Stimulated activated CD4-positive, alpha-beta T cell treated with anti-CD3 and anti-CD28 coated beads, Interleukin-1b, Interleukin-23, amount 100 ng/mL, for 1 hour (primary cell): ENCODE measurements at places on chromosomes 6 and 20.

- no peak for DNase-seq
Measured at GRCh38 chr6:4358414-4359107, 223.2 kb upstream of the ECI2 start.

DNA sequence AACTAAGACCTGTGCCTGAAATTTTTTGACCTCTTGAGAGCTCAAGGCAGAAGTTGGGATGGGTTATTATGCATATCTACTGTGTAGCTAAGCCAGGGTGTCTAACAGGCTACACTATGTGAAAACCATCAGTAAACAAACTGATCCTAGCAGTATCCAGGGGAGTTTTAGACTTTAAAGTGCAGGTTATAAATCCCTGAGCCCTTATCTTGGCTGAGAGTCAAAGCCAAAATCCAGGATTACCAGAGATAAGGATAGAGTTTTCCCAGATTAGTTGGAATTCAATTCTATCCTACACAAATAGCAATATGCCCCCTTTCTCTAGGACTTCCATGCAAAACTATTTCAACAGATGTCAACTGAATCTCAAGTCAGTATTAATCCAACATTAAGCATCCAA is 1229.7 kb downstream of the GRIK2 start:
- no peak for DNase-seq

DNA sequence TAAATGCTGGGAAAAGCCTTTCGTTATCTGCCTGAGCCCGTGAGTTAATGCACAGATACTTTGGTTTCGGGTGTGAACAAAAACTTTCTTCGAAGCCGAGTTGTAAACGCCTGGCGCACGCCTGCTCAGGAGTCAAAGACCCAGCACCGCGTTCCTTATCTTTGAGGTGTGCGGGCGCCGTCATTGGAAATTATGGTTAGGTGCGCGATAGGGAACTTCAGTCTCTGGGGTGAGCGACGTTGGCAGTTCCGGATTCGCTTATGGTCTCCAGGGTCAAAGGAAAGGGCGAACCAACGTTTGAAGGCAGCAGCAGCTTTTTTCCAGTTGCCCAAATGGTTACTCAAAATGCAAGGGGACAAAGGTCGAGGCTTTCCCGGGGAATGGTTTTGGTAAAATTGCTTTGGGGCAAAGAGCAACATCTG is 853 bp downstream of the SLC22A3 start:
- DNase-seq, result no peak

DNA sequence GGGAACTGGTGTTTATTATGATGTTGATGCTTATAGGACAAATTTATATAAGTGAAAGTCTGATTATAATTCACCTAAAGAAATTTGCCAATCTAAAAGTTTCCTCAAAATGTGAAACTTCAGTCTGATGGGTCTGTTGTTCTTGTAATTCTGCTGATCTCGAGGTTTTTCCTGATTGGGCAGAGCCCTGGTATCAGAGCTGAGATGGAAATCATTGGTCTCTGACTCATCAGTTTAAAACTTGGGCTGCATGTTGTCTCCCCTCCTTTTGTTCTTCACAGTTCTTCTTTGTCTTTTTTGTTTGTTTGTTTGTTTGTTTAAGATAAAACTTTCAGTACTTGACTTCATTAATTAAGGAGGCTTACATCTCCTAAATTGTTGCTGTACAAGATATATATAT is 5.9 kb downstream of the SMAP1 start:
- DNase-seq, result no peak

DNA sequence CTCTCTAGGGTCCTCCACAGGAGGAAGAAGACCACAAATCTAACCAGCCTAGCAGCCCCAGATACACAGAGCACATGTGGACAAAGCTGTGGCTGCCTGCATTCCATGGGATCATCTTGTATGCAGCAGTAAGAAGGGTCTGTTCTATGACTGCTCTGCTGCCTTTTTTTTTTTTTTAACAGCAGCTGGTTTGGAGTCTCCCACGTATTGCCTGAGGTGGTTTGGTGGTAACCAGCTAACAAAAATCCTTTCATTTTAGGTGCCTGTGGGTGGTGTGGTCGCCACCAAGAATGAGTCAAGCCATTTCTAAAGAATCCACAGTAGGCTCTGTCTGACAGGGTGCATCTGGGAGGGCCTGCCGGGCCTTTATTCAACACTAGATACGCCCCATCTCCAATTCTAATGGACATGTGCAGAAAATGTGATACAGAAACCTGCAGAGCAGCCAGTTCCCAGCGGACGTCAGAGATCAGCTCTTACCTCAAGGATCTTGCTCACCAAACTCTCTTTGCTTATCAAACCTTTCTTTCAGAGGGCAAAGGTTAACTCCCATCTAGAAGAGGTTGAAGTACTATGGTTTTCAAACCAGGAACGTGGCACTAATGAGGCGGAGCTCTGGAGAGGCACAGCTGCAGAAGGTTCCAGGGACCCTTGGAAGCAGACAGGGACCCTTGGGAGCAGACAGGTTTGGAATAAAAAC is 32.0 kb downstream of the GNAS-AS1 start:
- no peak for DNase-seq

GRCh38 chr6:127190552-127190951 is 72.1 kb downstream of the RSPO3 start:
- no peak for DNase-seq

GRCh38 chr6:14472255-14472985 is 354.8 kb downstream of the CD83 start:
- no peak for DNase-seq

- no peak for DNase-seq
Measured at GRCh38 chr6:44734886-44735629, 347.6 kb downstream of the CDC5L start.

GRCh38 chr6:35833536-35833935 is 28.4 kb downstream of the LHFPL5 start:
- DNase-seq, result no peak

DNA sequence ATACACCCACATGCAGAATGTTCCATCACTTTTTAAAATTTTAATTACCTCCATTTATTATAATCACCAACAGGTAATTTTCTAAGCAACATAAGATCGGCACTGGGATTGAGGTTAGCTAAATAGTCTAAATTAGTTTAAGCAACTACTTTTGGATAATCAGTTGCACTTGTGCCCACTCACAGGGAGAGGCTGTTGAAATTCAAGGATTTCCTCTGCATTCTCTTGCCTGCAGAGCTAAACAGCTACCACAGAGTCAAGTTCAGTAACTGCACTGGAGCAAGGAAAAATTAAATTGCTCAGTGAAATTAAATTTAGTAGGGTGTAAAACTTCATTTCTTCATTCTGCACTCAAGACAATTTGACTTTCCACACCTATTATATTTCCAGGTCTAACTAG is 120.7 kb upstream of the CCDC28A start:
- DNase-seq, result no peak

DNA sequence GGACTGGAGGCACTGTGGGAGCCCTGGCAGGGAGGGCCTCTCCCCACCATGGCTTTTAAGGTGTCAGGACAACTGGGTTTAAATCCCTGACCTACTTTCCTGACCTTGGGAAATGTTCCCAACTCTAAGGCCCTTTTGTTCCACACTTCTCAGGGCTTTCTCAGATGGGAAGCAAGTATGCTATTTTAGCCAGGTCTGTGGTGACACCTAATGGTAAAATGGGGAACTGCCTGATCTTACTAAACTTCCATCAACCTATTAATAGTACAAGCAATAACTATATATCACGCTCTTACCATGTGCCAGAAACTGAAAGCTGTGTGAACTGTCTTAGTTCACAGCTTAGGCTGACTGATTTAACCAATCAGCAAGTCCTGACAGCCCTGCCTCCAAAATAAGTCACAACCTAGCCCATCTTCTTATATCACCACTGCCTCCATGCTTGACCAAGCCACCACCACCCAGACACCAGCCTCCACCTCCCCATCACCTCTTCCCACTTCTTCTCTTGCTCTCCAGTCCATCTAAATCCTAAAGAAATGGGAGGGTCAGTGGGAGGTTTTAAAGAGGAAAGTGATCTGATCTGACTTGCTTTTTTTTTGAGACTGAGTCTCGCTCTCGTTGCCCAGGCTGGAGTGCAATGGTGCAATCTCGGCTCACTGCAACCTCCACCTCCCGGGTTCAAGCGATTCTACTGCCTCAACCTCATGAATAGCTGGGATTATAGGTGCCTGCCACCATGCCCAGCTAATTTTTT is 6.9 kb upstream of the BLCAP start:
- DNase-seq, result no peak

- no peak for DNase-seq
Measured at GRCh38 chr20:56362833-56363413, 4.1 kb downstream of the FAM210B start.

DNA sequence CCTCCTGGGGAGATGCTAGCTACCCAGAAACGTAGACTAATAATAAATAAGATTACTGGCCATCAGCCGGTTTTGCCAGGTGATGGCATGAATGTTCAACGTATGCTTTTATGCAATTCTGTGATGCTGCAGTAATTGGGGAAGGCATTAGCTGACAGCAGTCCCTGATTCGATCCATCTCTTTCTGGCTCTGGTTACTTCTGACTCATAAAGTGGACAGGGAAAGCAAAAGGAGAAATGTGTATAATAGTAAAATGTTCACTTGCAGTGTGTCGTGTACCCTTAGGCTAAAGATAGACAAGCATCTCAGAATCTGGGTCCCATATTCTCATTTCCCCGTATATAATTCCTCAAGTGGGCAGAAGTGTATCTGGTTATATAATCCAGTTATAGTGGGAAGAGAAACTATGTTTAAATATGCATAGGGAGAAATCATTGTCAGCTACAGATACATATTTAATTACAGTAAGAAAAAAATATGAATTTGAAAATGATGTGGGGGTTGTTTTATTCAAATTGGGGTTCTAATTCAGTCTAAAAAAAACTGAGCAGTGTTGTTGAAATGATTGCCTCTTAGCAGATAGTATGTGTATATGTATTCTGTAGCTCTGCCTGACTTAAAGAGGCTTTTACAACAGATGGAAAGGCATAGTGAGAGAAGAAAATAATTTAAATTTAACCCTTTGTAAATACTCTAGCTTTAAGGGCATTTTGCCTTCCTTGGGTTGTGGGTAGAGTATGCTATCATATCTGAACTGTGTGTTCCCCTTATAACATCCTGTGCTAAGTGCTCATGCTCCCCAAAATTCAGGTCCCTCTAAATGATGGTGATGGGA is 40.6 kb downstream of the DOK5 start:
- no peak for DNase-seq

DNA sequence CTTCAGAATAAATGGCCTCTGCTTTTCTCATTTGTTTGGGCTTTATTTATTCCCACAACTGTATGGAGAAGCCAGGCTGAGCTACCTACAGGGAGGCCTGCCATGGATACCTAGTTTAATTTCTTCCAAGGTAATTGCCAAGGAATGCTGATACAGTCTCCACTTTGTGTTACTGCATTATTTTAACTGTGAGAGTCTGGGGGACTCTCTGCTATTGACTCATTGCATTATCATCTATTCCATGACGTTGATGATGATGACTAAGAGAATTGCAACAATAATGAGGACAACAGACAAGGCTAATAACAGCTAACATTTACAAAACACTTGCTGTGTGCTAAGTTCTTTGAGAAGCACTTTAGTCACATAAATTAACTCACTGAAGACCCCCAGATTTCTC is 88.3 kb upstream of the COL21A1 start:
- DNase-seq, result no peak

DNA sequence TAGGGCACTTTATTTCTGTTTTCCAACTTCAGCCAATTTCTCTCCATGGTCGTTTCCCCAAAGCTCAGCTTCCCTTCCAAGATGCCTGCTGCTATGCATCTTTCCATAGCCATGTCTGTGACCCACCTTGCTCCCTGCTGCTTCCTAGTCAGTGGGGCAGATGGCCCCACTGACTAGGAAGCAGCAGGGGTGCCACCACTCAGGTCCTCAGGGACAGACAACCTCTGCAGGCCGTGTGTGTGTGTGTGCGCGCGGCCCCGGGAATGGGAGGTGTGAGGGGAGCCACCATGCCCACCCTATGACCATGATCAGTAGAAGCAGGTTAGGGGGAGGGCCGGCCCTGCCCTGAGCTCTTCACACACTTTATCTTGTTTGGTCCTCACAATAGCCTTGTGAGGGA is 2.7 kb upstream of the IP6K3 start:
- DNase-seq, result no peak

DNA sequence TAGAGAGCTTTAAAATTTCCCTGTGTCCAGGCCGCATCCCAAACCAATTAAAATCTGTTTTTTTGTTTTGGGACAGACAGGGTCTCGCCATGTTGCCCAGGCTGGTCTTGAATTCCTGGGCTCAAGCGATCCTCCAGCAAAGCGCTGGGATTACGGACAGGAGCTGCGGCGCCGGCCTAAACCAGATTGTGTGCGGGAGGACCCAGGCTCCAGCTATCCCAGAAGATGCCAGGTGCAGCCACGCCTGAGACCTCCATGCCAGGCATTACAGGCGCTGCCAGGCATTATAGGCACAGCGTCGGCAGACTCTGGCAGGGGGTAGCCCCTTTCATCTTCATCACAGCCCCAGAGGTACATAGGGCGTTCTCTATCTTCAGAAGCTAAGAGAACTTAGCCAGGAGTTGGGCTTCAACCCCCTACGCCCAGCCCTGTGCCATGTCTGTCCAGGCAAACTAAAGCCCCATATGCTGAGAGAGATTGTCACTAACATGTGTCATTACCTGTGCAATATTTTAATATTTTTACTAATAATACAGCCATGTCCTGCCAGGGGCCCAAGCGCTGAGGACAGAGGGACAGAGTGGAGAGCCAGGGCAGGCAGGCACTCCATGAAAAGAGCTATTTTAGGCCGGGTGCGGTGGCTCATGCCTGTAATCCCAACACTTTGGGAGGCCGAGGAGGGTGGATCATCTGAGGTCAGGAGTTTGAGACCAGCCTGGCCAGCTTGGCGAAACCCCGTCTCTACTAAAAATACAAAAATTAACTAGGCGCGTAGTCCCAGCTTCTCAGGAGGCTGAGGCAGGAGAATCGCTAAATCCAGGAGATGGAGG is 9.8 kb upstream of the GRM4 start:
- DNase-seq, result no peak

- no peak for DNase-seq
Measured at GRCh38 chr6:126766820-126767219, 351.7 kb upstream of the RSPO3 start.

- no peak for DNase-seq
Measured at GRCh38 chr20:32281711-32282110, 4.3 kb downstream of the KIF3B start.

GRCh38 chr6:30981942-30982772 is 1.4 kb upstream of the MUC21 start:
- no peak for DNase-seq

- DNase-seq, result no peak
Measured at GRCh38 chr20:919491-919916, 3.4 kb upstream of the ANGPT4 start.

DNA sequence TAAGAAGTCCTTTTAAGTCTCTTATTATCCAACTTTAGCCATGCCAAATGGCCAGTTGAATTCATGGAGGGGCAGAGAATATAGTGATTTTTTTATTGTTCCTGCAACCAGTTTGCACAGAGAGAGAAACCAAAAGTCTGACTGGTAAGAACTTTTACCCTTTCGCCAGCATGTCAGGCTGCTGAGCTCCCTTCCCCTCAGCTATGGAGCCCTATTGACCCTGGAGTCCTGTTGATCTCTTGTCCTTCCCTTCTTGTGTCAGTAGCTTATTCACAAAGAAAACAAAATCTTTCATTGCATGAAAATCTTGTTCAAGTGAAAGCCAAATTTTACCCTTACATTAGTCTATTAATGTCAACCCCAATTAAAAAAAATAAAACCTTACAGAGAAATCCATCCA is 1.5 kb upstream of the SLC22A1 start:
- DNase-seq, result no peak
